Glutamatergic neuron (in vitro differentiated cells): ENCODE measurements at places on chromosomes 1 and 21.

GRCh38 chr1:62621907-62622306, 24.6 kb downstream of the ANGPTL3 start:
- no peak for DNase-seq

DNA sequence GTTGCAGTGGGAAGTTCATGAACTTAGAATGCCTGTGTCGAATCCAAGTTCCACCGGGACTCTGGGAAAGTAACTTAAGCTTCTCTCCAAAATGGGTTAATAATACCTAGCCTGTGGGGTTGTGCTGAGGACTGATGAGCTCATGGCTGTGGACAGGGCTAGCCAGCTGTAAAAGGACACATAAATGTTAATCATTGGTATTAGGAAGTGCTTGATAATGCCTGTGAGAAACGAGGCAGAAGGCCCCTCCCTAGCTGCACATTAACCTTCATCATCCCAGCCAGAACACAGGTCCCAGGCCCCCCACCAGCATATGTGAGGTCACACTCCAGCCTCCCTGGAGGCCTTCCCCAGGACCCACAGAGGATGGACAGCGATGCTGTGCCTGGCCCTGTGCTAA, 789 bp upstream of the GJB4 start:
- DNase-seq, result no peak

- DNase-seq, result no peak
Measured at GRCh38 chr1:76294482-76295194, 220.1 kb downstream of the ST6GALNAC3 start.

DNA sequence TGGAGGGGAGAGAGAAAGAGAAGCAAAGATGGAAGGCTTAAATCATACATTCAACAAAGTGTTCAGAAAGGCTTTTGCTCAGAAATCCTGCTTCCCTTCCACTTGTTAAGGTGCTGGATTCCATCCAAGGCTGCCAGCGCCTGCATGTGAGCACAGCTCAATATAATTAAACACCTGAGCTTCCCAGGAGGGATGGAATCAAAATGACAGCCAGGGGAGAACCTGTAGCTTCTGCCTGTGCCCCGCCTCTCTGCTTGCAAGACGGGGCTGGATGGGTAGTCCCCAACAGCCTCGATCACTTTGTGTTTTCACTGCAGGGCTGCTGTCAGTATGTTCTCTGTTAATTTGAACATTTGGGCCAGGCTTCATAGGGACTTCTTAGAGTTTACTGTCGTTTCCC, 225.7 kb downstream of the KCNH1 start:
- no peak for DNase-seq

DNA sequence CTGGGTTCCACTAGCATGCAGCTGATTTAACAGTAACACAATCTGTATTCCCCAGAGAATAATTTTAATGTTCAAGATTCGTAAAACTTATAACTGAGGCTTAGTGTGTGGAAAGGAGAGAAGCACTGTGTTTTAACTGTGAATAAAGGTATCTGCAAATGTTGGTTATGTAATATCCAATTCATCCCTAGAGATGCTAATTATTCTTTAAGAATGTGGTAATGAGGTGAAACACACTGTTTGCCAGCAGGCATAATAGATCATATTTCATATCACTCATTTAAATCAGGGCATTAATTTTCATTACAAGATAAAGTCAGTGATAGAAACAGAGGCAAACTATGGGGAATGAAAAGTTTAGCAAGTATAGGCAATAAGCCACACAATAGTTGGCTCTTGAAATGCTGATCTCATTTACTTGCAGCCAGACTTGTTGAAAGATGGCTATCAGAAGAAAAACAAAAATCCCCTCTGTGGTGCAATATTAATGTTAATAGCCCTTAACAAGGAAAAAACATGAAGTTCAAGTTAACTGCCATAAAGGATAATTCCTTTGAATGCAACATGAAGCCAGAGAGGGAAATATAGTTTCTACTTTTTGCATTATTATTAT, 33.4 kb downstream of the HMCN1 start:
- DNase-seq, result no peak

- no peak for DNase-seq
Measured at GRCh38 chr1:6672558-6672957, 29.1 kb downstream of the DNAJC11 start.

GRCh38 chr21:15243406-15243805, 178.6 kb upstream of the NRIP1 start:
- DNase-seq, result no peak

DNA sequence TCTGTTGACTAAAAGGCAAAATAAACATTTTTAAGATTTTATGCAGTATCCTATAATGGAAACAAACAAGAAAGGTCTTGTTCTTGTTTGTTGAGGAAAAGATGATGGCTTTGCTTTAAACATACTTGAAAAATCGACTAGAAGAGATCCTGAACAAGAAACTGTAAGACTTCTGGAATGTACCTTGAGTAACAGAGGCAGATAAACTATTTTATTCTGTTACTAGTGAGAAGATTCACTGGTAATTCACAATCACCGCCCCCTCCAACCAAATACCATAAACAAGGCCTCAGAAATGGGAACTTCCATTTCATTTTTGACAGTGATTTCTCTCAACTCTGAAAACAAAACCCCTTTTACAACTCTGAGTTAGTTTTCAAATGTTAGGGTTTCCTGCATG, 18.1 kb downstream of the TSEN15 start:
- no peak for DNase-seq

DNA sequence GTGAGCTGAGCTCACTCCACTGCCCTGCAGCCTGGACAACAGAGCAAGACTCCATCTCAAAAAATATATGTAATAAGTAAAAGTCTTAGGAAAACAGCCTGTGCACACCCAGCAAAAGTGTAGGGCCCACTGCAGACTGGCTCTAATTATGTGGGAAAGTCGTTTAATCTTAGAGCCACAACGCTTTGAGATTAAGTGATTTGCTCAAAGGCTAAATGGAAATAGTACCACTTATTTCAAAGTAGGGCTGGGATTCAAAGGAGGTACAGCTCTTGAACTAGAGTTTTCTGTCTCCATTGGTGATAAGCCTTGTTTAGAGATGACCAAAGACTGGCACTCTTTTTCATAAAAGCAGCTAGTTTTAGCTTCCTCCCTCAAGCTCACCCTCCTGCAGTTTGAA, 2.2 kb downstream of the TACSTD2 start:
- DNase-seq, result no peak

DNA sequence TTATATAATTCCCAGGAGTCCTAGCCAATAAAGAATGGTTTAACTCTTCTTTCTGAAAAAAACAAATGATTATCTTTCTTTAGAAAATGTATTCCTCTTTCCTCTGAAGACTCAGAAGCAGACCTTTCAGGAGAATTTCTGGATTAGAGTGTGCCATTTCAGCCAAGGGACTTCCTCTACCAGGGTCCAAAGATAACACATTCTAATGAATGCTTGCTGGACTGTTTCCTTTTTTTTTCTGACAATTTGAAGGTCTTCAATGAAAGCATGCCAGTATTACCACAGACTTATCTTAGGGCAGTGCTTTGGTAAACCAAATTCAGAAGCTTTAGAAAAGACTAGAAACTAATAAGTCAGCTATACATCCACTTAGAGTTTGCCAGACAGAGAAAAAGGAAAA, 80.5 kb downstream of the RERE start:
- DNase-seq, result no peak

GRCh38 chr1:64645735-64646134, 99.1 kb upstream of the RAVER2 start:
- no peak for DNase-seq

DNA sequence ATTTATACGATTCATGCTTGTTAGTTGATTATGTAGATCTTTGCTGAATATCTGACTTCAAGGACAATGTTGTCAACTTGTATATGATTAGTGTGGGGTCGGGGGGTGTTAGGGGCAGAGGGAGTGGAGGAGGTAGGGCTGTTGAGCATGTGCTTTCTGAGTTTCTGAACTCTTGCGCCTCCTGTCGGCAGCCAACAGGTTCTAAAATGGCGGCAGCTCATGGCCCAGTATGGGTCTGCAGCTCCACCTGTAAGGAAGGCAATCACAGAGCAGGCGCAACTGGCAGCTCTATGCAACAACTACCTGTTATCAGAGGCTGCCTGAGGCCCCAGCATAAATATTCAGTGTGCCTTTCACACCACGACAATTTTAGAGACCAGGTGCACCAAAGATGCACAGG, 205.8 kb upstream of the PLXNA2 start:
- DNase-seq, result no peak

GRCh38 chr1:193418745-193419058, 232.3 kb upstream of the B3GALT2 start:
- DNase-seq, result no peak

GRCh38 chr1:180343921-180344769, 114.1 kb downstream of the LHX4 start:
- no peak for DNase-seq

DNA sequence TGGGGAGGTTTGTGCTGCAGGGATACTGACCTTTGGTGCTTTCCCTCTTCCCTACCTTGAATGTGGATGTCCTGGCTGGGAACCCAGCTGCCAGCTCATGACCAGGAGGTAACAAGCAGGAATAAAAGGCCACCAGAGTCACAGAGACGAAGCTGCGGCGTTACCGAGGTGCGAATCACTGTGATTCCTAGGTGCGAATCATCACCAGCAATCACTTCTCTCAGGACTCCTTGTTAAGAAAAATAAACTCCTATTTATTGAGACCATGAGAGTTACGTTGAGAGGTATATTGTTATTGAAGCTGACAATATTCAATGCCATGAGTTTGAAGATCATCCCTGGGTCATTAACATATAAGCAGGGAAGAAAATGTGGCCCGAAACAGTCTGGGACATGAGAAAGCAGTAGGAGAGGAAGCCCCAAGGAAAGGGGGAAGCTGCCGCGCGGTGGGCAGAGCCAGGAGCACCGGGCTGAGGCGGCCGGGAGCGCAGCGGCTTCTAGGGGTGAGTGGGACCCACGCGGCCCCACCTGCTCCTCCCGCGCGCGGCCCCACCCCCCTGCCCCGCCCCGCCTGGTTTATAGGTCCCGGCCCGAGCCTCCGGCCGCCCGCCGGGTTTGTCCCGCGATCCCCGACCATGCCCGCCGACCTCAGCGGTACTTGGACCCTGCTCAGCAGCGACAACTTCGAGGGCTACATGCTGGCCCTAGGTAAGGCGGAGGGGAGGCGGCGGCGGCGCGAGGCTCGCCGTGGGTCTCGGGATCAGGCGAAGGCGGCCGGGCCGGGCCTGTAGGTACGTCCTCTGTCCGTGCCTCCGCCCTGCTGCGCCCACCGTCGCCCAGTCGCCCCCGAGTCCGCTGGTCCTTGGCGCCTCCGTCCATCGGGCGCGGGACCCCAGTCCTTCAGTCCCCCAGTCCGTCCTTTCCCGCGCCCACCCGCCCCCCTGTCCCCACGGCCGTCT, at the start of gene RBP7:
RBP7 (plus strand) TSS at position 605 of the 959 bp plus-strand sequence; CDS start at position 636, 31 bp downstream.
- peak; percentile 39 for DNase-seq

DNA sequence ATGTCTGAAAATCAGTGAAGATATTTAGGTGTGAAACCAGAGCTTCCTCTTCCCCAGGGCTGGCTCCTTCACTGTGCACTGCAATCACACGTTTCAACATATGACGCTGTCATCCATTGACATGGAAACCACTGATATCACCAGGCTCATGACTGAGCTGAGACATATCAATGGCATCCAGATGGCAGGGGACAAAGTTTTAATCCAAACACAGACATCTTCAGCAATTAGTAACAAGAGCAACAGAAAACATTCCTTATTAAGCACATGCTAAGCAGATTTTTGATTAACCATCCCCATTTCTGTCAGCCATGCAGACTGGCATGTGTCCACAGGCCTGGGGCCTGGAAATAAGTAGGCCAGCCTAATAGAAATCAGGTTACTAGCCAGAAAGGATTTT, 108.0 kb upstream of the ADAR start:
- DNase-seq, result no peak

- peak; percentile 44 for DNase-seq
Measured at GRCh38 chr1:231590453-231591198, 36.0 kb upstream of the DISC1 start.

DNA sequence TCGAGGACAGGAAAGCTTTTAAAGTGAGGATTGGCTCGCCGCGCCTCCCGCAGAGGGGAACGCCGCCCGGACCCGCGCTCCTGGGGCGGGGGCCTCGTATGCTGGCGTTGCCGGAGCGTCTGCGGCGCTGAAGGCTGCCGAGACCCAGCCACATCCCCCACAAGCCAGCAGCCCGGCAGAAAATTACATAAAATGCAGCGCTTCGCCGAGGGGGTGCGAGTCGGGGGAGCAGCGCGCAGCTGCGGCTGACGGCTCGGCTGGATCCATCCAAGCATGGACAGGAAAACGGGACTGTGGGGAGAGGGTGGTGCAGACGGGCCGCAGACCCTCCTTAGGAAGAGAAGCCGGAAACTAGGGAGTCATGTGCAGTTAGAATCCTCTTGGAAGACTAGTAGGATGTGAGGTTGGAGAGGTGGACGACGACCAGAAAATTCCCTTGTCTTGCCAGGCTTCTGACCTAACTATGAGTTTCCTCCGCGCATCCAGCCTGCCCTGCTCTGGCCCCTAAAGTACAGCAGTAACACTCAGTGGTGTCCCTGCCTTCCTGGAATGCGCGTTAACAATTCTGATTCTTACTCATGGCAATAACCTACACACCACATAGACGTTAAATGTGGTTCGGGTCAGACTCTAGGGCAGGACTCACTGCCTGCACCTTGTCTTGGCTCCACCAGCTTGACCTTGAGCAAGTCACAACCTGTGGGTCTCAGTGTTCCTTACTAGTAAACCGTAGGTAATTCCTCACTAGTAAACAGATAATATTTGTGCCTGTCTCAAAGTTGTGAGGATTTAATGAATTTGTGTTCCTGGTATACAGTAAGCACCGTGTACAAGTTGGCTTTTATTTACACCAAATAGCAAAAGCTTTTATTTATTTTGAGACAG, 953 bp upstream of the BRWD1 start:
- no peak for DNase-seq

DNA sequence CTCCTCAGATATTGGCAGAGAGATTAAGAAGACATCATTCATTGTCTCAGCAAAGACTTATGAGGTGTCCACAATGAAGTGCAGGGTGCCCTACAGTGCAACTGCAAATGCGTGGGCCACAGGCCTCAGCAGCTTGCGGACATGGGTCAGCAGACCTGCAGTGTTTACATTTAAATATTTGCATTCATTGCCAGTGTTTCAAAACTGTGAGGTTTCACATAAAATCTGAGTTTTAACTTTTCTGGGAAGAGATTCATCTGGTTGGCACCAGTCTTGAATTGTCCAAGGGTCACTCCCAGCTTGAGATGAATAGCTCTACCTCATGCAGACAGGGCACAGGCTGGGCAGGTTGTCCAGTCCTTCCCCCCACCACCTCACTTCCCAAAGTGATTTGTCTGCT, 286.8 kb upstream of the DUSP10 start:
- DNase-seq, result no peak
